Esophagus squamous epithelium (tissue), 5 donors: ENCODE measurements at places on chromosomes 3 and 15. TPM values are rescaled to one million over a fixed set of nuclear protein-coding genes. Genes with fewer than 3 reads are reported as not detected.

DNA sequence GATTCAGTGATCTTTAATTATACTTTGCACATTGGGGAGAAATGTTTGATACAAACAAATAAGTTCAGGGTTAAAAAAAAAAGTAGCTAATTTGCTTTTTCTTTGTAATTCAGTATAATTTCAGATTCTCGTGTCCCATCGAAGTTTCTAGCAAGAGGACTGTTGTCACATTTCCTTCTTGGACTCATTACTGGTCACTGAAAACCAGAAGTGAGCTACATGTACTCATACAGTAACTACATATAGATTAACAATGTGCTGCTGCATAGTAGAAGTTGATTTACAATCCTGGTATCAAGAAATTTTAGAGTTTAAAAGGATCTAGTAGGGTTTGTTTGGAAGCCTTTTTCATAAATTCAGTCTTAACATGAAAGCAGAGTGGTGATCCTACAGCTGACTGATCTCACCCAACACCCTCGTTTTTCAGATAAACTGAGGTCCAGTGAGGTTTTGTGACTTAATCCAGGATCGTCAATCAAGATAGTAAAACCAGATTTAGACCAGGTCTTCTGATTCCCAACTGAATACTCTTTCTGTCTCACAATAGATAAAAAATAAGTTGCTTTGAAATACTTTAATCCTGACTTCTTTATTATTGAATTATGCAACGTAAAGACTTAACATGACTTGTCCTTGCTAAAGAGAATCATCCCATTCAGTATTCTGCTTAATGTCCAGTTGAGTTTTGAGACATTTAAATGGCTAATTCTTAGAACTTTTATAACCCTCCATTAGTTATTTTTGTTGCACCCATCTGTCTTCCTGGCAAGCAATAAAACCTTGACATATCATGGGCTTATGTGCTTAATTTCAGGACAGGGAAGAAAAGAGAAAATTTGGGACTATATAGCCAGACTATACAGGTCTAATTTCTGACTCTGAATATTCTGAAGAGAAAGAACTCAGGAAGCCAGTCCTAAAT lies 2.8 kb downstream of the SEC62 start:
- no peak for DNase-seq

- no peak for DNase-seq
Observed at GRCh38 chr15:80747317-80748053, 31.7 kb upstream of the CEMIP start.

DNA sequence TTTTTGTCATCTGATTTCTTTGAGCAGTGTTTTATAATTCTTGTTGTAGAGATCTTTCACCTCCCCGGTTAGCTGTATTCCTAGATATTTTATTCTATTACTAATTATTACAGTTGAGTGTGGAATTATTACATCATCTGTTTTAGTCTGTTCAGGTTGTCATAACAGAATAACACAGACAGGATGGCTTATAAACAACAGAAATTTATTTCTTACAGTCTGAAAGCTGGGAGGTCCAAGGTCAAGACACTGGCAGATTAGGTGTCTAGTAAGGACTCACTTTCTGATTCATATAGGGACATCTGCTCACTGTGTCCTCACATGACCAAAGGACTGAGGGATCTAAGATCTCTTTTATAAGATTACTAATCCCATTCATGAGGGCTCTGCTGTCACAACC lies 121.3 kb upstream of the THBS1 start:
- no peak for DNase-seq

- no peak for DNase-seq
Observed at GRCh38 chr3:17432236-17432635, 310.2 kb downstream of the TBC1D5 start.

DNA sequence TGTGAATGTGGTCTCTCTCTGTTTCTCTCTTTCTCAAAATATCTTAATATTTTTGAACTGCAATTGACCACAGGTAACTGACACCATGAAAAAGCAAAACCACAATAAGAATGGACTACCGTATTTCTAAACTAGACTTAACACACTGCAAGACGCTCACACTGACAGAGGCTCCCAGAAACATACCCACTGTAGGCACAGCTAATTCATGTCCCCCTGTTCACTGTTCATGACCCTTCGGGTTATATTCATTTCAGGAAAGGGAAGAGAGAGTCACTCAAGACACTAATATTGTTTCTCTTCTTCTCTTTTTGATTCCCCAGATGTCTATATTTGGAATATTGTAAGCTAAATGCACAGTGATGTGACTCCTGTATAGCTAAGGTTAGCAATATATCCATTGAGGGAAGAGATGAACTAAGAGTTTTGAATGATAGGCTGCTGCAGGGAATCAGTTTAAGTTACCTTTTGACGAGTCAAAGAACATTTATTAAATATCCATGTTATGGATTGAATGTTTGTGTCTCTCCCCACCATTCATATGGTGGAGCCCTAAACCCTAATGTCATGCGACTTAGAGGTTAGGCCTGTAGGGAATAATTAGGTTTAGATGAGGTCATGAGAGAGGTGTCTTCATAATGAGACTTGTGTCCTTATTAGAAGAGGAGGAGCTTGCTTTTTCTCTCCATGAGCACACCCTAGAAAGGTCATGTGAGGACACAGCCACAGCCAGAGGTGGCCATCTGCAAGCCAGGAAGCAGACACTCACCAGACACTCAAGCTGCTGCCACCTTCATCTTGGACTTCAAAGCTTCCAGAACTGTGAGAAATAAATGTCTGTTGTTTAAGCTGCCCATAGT lies 216.6 kb upstream of the GRM7 start:
- DNase-seq, result no peak

- DNase-seq, result no peak
Observed at GRCh38 chr3:187210091-187210490, 12.8 kb downstream of the RTP1 start.

The SEMA6D gene
- 4.0 TPM for total RNA-seq

DNA sequence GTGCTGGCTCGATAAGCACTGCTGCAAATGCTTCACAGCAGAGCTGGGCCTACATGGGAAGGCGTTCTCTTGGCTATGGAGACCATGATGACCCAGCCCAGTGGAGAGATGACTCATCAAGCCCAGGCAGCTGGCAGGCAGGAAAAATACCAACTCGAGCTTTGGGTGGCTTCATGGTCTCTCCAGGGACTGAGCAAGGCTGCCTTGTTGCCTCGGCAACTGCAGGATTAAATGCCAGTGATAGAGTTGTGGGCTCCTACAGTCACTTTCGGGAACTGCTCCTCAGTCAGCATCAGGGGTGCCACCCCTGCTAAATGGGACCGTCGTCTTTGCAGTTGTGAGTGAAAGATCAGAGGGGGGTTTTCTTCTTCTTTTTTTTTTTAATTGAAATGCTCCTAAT lies 54.6 kb upstream of the MYZAP start:
- no peak for DNase-seq

DNA sequence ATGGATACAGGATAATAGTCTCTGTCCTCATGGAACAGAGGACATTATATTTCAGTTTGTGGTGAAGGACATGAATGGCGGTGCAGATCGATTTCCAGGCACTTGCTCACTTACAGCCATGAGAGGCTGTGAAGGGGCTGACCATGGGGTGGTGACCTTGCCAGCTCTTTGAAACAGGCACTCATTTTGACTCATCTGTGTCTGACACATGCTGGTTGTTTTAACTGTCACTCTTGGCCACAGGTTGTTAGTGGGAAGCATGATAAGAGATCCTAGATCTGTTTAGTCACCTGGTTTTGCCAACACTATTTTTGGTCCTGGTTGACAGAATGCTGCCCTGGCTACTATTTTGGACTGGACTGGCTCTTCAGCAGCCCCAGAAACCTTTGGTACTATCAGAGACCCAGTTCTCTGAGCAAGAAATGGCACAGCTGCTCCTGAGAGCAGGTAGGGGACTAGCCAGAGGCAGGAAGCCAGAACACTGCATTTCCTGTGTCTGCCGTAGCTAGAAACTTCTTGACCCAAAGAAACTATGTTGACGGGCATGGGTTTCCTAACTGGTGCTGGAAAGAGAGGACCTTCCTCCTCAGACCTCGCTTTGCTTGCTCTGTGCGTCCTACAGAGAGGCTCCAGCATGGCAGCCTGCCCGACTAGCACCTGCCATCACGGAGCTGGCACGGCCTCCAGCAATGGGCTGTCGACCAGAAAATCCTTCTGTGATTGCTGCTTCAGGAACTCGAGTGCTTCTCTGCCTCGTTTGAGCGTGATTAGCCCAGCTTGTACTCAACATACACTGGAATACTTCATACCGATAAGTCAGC lies 6.3 kb downstream of the PXYLP1 start:
- no peak for DNase-seq
